ENCODE measurements at places on chromosomes 3 and 15.

- DNase-seq = no peak
Observed at GRCh38 chr3:50160561-50160983, 5.4 kb downstream of the SEMA3F start.

DNA sequence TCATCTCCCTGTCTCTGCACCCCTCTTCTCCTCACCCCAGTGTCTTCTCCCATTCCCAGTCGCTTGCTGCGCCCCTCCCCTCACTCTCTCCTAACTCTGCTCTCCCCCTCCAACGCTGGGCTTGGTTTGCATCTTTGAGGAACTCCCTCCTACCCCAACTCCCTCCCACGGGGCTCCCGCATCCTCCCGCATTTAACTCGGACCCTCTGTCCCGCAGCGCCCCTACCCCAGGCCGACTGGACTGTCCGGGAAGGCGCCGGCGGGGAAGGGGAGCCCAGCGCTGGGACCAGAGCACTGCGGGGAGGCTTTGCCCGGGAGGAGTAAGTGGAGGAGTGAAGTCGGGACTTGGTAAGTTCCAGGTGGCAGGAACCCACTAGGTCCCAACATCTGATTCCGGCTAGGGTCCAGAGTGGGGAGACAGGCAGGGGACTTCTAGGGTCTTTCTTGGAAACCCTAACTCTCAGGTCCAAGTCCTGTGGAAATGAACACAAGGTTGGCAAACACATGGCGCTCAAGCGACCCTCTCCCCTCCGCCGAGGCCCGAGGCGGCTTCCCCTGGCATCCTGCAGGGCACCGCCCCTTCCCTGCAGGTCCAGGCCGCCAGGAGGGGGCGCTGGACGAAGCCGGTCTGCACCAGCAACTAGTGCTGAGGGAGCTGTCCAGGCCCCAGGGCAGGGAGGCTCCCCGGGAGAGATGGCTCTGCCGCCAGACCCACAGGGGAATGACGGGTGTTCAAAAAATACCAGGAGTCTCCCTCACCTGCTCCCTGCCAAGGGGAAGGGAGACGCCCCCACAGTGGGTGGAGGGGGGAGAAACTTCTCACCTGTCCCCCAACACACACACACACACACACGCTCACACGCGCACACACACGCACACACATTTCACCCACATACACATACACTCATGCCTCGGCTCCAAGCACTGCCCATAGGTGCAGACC lies 53.2 kb downstream of the LHFPL4 start:
- DNase-seq = no peak

- no peak for DNase-seq
Observed at GRCh38 chr15:92485441-92485840, 91.8 kb downstream of the ST8SIA2 start.

DNA sequence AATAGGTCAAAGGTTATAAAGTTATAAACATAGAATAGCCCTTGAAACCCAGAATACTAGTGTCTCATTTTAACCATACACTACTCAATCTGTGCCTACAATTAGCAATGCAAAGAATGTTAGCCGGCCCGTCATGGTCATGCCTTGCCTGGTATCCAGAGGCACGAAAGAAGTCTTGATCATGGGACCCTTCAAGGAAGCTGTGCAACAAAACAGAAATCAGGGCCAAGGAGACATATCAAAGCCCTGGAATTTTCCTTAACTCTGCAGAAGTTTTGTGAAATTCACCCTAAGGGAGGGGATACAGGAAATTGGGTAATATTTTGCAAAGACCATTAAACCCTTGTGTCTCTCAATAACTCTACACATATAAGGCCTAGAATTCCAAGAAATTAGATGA lies 482.4 kb downstream of the ROBO1 start:
- DNase-seq = no peak

GRCh38 chr15:97479957-97480356 lies 480.5 kb upstream of the ARRDC4 start:
- DNase-seq = no peak

DNA sequence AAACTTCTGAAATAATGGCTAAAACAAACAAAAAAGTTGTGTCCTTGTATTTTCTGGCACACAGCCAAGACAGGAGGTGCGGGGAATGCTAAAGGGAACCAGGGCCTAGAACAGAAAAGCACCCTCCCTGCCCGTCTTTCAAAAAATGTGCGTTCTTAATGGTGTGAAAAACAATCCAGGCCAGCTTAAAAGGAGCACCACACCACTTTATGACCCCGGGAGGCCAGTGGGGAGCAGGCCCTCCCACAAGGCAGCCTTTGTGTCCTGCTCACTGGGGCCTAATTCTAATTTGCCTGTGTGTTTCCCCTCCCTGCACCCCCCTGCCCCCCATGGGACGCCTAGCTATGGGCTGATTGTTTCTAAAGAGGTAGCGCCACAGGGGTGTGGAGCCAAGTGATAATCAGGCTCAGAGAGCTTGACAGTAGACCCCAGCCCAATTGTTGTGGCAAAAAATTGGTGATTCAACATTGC lies 181.4 kb downstream of the GREM1 start:
- no peak for DNase-seq

GRCh38 chr3:46835054-46835453 lies 28.2 kb downstream of the MYL3 start:
- no peak for DNase-seq

GRCh38 chr3:160245261-160245800 lies 20.1 kb downstream of the C3orf80 start:
- no peak for DNase-seq

- DNase-seq = no peak
Observed at GRCh38 chr15:68774120-68774519, 46.6 kb downstream of the ANP32A start.

DNA sequence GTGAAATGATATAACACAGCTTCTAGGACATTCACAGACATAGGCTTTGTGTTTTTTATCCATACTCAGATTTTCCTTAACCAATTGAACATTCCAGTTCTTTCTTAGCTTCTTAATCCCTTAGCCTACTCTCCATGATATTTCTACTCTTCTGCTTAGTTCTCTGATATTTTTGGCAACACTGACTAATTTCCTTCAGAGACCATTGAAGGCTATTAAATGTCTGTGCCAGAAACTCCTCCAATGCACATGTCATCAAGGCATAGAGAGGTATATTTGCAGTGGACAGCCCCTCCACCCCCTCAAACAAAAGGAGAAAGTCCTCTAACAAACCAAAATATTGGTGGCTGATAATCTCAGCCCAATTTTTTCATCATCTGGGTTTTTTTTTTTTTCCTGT lies 105.9 kb upstream of the TSC22D2 start:
- DNase-seq = no peak

GRCh38 chr3:124939661-124940060 lies 5.1 kb upstream of the MUC13 start:
- DNase-seq = no peak

DNA sequence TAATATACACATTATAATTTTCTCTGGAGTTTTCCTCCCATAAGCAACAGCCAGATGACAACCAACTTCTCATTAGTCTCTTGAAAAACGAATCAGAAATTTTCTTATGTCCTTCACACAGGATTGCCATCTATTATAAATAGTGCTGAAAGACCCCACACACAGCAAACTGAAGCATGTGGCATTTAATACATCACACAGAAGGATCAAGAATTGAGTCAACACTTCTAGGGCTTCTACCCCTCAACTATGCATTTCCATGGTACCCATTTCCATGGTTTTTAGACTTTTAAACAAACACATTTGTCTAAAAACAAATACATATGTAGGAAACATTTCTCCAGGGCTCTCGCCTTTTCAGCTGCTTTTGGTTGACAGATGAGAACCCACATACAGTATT lies 282.1 kb downstream of the ZBTB20 start:
- no peak for DNase-seq

GRCh38 chr3:178085817-178086123 lies 450.5 kb upstream of the KCNMB2 start:
- DNase-seq = no peak

DNA sequence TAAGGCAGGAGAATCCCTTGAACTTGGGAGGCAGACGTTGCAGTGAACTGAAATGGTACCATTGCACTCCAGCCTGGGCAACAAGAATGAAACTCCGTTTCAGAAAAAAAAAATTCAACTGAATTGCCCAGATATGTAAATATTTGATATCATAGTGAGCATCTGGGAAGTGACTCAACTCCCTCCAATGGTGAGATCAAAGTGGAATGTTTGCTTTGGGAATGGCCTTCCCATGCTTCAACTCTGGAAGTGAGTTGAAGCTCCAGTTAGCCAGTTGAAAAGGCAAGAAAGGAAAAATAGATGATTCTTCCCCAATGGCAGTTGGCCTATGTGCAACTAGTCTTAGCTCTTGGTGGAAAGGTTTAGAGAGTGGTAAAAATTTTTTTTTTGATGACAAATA lies 131.6 kb upstream of the CMC1 start:
- DNase-seq = no peak

DNA sequence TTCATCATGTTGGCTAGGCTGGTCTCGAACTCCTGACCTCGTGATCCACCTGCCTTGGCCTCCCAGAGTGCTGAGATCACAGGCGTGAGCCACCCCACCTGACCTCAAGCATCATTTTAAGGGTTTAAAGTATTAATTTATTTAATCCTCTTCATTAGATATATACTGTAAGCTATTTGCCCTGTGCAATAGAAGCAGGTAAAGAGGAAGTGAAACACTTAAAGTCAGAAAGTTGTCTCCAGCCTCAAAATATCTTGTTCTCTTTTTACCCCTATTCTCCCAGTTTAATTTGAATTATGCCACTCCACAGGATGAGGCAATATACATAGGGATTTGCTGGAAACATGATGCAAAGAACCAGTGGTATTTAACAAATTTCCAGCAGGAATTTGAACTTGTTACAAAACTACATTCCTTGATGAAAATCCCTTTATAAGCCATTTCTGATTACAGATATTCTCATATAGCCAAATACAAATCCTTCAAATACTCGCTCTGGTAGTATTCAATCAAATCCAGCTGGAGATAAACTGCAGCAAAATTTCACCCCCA lies 2.0 kb downstream of the NDUFB5 start:
- no peak for DNase-seq

DNA sequence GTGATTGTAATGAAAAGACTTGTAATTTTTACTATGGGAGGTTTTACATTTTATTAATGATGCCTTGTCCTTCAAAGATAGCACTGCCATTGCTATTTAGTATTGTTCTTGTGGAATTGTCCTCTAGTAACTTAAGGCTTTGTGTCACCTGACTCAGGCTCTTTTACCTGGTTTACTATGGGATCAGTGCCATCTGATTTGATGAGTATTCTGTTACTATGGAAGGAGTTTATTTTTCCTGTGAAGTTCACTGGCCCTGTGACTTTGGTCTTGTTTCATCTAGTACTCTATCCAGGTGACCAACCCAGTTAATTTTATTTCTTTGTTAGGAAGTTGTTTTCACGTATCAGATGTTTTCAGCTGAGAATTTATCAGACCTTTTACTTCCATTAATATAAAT lies 9.0 kb downstream of the MORF4L1 start:
- DNase-seq = no peak

DNA sequence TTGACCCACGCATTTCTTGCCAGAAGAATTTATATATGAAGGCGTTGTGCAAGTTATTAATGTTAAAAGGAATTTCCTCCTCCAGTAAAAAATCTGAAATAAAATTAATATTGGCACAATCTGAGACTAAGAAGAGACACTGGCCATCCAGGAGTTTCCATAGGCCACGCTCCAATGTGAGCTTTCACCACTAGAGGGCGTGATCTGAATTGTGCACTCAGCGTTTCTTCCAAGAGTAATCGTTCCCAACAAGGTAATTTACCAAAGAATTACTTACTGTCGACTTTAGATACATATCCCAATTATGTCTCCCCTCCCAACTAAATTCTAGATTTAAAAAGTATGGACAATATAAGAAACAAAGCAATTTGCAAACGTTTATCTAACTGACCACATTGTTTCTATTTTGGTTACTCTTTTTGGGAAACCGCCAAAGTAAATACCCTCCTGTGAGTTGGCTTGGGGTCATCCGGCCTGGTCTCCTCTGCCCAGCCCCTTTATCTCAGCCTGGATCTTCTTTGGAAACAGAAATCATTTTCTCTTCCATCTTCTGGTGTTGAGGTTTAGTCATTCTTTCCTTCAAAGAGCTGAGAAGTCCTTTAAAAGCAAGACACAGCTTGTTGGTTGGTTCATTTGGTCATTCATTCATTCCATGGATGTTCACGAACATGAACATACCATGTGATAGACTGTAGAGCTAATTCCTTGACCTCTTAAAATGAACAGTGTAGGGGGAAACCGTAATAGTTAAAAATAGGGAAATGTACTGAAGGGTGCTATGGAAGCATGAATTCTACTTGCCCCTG lies 26.2 kb downstream of the POLR2M start:
- no peak for DNase-seq

DNA sequence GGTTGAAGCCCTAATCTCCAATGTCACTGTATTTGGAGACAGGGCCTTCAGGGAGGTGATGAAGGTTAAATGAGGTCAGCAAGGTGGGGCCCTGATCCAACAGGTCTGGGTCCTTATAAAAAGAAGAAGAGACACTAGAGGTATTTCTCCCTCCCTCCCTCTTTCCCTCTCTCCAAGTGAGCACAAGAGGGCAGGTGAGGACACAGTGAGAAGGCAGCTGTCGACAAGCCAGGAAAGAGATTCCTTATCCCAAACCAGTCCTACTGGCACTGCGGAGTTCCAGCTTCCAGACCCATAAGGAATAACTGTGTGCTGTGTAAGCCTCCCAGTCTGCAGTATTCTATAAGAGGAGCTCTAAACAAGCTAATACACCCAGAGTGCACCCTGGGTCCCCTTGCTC lies 134.7 kb downstream of the ADAMTS17 start:
- no peak for DNase-seq

- no peak for DNase-seq
Observed at GRCh38 chr3:16596352-16597032, 8.7 kb downstream of the DAZL start.

DNA sequence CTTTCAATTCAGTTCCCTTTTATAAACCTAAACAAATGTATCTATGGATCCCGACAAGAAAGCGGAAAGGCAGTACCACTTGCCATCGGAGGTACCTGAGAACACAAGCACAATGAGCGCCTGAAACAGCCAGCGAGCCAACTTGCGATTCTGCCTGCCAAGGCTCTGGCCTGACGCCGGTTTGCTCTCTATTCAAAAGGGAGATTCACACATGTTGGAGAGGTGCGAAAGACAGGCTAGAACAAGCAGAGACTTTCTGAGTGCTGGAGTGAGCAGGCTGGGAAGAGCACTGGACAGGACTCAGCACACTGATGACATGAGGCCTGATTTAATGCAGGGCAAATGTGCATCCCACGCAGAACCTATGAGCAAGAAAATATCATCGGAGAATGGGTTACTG lies 17.7 kb upstream of the PRR23E start:
- DNase-seq = no peak

DNA sequence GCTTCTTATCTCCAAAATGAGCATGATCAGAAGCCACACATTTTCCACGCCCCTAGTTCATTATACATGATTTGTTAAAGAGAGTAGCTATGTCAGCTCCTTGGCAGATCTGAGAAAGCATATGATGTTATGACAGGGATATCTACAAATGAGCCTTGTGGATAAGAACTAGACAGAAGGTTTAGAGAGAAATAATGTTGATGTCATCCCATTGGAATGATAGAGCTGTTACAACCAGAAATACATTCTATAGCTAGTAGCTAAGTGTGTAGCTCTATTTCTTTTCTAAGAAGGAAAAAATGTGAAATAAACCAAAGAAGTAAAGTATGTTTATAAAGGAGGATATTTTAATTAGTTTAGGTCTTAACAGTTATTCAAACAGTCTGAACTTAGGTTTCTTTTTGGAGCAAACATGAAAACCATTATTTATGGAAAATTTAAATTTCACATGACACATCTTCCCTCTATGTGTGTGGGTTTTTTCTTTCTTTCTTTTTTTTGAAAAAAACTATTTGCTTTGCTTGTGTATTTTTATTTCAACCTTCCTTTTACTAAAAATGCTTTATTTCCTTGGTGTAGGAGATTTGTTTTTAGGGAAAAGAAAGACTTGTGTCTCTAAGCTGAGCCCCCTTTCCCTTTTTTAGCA lies 167.7 kb downstream of the GHSR start:
- no peak for DNase-seq

Measured in esophagus squamous epithelium (tissue), 5 donors.